Glomerular endothelial cell (primary cell): ENCODE measurements at places on chromosomes 12 and 14.

- DNase-seq: no peak
Observed at GRCh38 chr14:38593476-38593875, 337.6 kb upstream of the CLEC14A start.

GRCh38 chr14:60648934-60649874 is at the start of gene SIX1:
Gene SIX1, minus strand, starts transcription at chr14:60649477. Its CDS starts 288 bp downstream, at chr14:60649189.
- no peak for DNase-seq

- DNase-seq: no peak
Observed at GRCh38 chr12:122226366-122227125, 694 bp upstream of the DIABLO start.

DNA sequence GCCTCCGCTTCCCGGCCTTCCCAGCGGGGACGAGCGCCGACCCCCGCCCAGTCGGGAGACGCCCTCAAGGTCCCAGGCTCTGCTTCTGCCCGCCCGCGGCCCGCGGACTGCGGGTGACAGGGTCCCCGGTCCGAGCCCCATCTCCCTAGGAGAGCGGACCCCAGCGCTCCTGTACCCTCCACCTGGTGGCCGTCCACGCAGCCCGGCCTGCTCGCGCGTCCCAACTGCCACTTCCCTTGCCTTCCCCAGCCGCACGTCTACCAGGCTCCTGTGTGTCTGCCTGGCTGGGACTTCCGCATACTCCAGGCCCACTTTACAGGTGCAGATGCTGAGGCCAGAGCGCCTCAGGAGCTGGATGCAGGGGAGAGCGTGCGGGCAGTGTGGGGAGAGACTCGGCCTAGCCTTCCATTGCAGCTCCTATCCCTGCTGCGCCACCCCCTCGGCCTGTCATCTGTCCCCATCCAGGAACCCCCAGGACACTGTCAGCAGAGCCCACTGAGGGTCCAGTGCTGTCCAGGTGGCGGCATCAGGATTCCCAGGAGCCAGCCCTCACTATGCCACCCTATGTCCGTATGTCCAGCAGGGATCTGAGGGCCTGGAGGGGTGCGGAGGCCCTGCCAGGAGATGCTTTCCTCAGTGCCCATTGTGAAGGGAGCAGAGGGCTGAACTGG is 8.0 kb upstream of the ANKRD9 start:
- DNase-seq: no peak

DNA sequence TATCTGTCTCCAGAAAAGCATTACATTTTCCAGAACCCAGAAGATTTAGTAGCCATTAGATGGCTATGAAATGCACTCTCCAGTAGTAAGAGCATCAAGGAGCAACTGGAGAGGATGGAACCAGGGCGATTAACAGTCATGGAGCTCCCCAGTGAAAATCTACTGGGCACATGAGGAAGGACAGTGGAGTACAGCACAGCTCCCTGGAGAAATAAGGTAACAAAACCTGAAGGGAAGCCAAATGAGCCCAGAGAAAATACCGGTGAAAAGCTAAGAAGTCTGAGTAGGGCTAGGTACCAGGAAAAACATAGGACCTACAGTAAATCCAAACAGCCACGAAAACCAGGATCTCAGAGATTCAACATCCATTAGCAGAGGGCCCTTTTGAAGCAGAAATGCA is 21.6 kb downstream of the SOX5 start:
- DNase-seq: no peak

DNA sequence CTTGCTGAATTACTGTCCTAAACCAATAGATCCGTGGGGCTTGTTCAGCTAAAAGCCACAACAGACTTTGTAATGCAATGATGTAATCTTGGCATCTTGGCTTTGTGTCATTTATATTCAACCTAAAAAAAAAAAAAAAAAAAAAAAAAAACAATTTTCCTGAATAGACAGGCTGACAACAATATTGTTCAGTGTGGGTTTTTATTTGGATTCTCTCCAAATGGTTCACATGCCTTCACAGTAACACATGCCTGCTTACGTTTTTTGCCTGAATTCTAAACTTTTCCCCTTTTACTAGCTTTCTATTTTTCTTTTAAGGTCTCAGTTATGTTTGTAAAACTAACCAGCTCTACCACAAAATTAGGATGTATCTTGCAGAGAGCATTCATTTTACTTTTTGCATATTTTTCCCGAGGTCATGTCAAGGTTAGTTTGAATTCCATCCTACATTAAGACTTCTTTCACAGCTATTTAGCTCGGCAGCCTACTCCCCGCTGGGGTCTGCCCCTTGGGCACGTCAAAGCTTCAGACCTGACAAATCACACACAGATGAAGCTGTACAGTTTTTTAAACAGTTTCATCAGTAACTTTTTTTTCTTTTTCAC is 213.7 kb upstream of the NPAS3 start:
- DNase-seq: no peak

GRCh38 chr14:99899578-99900178 is 106.5 kb downstream of the EML1 start:
- no peak for DNase-seq

GRCh38 chr14:56119201-56119981 is 1.2 kb downstream of the PELI2 start:
- DNase-seq: no peak

GRCh38 chr12:104577581-104577981 is 120.8 kb downstream of the CHST11 start:
- no peak for DNase-seq

DNA sequence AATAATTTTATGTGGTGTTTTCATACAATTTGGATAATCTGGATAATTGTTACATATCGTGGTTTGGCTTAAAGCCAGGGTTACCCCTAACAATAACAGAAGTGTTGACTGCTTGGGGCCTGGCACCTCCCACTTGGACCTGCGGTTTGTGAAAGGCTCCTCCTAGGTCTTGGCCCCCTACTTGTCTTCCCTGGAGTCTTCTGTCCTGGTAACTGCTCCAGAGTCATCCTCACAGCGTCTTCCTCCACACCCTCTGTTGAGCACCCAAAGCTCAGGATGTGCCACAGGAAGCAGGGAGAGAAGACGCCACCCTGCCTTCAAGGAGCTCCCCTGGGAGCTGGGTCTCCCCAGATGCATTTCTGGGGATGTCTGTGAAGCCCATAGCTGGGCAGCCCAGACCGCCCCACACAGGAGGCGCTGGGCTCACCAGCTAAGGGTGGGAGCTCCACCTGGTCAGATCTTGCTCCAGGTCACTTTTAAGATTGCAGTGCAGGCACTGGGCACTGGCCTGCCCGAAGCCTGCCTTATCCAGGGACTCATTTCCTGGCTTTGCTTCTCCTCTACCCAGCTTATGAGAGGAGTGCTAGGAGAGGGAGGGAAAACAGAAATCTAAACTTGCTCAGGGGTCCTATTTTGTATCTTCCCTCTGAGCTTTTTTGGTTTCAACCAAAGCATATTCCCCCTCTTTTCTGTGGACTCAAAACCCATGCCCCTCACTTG is 98.2 kb downstream of the ZFP36L1 start:
- no peak for DNase-seq

GRCh38 chr12:130076126-130076525 is 86.1 kb upstream of the FZD10 start:
- no peak for DNase-seq

- DNase-seq: no peak
Observed at GRCh38 chr12:104115587-104115975, 22.4 kb downstream of the NFYB start.

- DNase-seq: no peak
Observed at GRCh38 chr12:27733052-27733656, 22.5 kb downstream of the MRPS35 start.

DNA sequence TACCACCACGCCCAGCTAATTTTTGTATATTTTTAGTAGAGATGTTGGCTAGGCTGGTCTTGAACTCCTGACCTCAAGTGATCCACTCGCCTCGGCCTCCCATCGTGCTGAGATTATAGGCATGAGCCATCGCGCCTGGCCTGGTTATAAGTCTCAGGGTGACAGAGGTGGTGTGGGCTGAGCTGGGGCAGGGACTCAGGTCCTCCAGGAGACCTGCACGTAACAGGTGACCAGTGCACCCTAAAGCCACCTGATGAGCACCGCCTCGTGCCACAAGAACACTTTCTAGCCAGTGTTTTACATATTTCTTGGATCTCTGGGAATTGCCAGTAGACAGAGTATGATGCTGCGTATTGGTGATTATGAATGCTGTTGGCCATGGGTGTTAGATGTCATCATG is 136.5 kb upstream of the CPM start:
- DNase-seq: no peak

DNA sequence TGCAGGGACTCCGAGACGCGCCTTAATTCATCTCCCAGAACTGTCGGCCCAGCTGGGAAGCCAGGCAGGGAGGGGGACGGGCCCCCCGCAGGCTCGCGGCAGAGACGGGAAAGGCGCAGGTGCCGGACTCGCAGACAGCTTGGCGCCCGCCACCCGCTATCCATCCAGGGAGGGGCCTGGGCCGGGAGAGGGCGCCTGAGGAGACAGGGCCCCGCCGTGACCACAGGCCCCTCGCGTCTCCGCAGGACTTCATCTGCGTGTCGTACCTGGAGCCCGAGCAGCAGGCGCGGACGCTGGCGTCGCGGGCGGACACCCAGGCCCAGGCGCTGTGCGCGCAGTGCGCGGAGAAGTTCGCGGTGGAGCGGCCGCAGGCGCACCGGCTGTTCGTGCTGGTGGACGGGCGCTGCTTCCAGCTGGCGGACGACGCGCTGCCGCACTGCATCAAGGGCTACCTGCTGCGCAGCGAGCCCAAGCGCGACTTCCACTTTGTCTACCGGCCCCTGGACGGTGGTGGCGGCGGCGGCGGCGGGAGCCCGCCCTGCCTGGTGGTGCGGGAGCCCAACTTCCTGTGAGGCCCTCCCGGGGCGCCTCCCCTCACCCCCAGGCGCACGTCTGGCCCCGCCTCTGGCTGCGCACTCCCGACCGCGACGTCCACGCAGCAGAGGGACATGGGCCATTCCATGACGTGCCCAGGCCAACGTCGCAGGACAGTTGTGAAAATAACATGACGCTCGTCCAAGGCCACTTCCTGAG is 60.6 kb downstream of the LGMN start:
- DNase-seq: no peak

DNA sequence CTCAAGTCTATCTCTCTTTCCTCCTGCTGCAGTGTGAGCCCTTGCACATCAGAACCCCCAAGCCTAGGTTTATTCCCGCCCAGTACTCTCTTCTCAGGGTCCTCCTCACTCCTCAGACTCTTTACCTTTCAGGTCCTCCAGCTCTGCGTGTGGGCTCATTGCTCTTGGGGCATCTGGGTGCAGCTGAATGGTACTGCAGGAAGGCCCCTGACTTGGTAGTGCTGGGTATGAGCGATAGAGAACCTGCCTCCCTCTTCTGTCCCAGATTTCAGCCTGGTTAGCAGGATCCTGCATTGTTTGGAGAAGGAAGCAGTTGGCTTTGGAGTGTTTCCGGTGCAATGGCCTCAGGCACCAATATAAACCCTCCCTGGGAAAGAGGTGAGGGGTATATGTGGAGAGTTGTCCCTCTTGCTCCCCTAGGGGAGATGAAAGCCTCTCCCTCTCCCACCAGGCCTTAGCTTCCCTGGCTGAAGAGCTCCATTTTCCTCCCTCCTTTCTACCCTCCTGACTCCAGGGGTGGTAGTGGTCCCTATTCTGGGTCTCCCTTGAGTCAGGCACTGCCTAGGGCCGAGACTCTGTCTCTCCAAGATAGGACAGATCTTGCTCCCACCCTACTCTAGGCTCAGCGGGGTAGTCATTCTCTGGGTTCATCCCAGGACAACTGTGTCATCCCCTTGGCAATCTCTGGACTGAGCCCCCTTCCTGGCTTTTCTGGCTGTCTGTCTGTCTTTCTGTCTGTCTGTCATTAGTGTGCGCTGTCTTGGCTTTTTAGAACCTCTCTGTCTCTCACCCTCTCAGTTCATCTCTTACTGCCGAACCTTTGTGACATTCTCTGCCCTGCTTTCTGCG is 3.8 kb downstream of the LRP1 start:
- DNase-seq: no peak

DNA sequence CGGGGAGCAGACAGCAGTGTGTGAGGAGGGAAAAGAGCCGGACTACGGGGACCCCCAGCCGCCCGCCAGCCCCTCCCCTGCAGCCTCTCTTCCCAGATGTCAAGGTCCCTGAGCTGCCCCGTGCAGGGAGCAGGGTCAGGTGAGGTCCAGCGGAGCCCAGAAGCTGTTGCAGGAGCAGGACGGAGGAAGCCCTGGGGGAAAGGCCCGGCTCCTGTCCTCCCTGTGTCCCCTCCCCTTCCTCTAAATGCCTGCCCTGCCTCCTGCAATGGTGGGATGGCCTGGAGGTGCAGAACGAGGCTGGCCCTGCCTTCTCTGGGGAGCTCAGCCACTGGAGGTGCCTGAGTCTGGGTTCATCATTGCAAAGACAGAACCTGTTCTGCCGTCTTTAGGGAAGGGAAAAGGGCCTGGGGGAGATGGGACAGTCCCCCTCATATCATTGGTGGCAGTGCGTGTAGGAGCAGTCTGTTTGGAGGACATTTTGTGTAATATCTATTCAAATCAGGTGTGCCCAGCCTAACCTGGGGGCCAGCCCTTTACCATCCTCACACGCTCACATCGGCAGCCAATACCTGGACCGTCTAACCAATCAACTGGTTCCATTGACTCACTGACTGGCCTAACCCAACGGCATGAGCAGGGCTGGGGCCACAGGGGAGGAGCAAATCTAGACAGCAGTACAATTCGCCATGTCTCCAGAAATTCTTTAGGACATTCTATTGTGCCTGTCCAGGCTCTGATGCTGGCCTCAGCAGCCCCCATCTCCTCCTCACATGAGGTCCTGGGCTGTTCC is 364.1 kb upstream of the SFSWAP start:
- no peak for DNase-seq

GRCh38 chr12:39405580-39405979 is 37.3 kb downstream of the KIF21A start:
- no peak for DNase-seq

DNA sequence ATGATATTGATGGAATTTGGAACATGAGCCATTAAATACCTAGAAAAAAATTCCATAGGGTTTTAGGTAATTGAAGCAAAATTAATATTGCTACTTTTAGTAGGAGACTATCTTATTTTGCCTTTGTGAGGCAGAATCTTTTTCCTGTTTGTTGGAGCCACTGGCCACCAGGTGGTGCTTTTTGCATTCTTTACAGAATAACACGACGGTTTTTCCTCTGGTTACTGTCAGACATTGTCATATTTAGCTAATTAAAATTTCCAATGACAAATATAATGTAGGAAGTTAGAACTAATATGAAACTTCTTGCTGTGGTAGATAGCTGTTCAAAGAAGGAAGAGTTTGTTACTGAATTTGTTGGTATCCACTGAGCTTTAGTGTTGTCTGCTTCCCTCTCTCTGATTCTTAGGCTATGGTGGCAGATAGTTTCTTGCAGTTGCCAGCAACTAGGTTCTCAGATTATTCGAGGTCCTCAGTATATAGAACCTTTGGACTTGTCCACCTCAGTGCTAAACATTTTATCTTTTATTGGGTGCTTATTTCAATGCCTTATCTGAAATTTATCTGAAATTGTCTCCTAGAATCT is 25.7 kb downstream of the RAB21 start:
- DNase-seq: peak; percentile 33

- no peak for DNase-seq
Observed at GRCh38 chr14:50846226-50846880, 15.4 kb upstream of the NIN start.

- no peak for DNase-seq
Observed at GRCh38 chr12:12176402-12176801, 90.4 kb downstream of the LRP6 start.

GRCh38 chr12:8890313-8891085 is 23.8 kb upstream of the PHC1 start:
- peak; percentile 36 for DNase-seq
